GM12864 (cell line): ENCODE measurements at places on chromosomes 1 and 21.

GRCh38 chr1:22383526-22384294 is 67.9 kb upstream of the ZBTB40 start:
- DNase-seq, result no peak

DNA sequence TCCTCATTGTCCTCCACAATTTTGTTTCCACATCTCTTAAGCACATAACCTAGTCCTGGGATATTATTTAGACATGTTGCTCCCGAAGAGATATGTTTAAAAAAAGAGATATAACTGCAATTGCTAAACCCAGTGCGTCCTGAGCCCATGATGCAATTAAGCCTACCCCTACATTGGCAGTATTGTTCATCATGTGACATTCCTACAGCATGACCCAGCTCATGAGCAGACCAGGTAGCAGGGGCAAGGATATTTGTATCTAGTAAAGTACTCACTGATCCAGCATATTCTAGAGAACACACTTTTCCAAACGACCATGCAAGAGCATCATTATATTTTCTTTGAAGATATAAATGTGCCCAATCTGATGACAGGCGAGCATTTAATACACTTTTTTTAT is 1.2 kb downstream of the ADAM30 start:
- no peak for DNase-seq

- DNase-seq, result no peak
These were observed 22.5 kb upstream of the ZNF648 start for GRCh38 chr1:182083851-182084486.

- no peak for DNase-seq
These were observed 48.5 kb downstream of the FH start for GRCh38 chr1:241470908-241471590.

DNA sequence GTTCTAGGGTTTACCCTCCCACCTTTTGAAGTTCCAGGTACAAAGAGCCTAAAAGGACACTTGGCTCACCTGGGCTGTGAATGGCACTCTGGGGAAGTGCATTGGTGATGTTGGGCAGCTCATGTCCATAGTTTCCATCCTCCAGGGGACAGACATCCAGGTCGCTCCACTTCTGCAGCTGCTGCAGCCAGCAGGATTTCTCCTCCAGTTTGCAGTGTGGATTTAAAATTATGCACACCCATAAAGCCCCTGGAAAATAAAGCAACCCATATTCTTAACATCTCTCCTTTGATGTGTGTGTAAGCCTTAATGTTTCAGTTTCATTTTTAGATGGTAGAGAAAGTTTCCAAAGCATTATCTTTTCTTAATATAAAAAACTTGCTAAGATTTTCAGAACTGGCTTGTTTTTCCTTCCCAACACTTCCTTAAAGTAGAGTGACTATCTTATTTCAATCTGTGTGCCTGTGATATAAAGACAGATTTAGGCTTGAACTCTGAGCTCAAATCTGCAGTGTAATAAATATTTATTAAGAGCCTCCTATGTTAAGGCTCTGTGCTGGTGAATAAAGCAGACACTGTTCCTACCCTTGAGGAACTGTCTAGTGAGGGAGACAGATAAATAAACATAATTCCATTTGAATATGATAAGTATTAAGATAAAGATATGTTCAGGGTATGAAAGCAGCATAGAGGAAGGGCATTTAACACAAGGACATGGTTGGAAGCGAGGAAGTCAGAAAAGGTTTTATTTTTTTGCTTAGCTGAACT is 39.1 kb downstream of the UROD start:
- no peak for DNase-seq

DNA sequence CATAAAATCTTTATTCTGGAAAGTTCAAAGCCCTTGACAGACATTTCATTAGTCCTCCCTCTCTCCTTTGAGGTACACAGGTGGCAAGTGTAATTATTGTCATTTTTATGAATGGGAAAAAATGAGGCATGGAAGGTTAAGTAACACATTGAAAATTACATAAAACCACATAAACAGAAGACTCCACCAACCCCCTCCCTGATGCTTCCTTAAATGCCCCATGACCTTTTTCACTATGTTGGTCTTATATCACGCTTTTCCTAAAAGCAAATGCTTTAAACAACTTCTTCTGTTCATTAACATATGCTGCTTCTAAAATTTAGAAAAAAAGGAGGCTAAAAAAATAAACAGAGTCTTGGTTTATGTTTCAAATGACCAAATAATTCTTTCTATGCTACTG is 648.4 kb downstream of the PTPRC start:
- no peak for DNase-seq

DNA sequence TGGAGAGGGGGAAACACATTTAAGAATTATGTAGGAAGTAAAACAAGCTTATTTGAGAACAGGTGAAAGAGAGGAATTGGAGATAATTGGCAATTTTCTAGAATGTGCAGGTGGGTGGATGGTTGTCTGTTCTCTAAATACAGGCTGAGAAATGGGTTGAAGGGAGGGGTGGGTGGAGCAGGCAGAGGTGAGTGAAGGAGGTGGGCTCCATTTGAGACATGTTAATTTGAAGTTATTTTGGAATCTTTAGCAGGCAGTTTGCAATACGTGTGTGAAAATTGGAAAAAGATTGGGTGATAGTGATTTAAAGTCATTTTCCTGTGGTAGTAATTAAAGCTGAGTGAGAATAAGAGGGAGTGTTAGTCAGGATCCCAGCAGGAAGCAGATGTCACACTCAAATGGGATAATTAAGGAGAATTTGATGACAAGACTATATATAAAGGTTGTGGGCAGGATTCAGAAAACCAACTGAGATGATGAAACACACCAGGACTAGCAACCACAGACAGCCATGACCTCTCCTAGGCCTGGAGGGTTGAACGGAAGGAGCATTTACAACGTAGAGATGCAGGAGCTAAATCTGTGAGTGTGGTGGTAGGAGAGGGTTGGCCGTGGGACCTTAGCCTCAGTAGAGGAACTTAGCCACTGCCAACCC is 40.6 kb downstream of the CHRM3 start:
- no peak for DNase-seq

DNA sequence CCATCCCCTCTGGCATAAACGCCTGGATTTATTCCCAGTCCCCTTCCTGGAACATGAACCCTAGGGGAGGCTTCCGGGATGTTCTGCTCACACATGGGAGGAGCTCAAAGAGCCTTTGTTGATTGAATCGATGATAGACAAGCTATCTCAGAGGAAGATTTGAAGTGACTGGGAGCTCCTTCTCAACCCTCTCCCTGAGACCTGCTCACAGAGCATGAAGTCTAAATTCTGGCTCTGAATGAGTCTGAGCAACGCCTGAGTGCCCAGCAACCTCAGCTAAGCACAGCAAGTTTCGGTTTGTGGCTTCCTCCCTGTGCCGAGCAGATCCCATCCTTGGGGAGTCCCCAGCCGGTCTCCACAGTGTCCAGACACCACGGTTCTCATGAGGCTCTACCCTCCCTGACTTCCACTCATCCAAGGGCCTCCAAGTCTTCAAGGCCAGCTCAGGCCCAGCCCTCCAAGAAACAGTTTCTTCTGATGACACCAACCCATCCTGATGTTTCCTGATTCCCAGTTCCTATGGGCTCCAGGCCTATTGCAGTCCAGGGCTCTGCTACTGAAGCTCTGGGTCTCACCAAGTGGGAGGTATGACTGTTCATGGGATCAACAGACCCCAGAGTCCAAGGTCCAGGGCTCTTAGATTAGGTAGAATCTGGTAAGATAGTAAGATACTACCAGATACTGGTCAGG is 190.8 kb downstream of the DYRK1A start:
- peak; percentile 72 for DNase-seq

- no peak for DNase-seq
These were observed 8.0 kb upstream of the RNPC3 start for GRCh38 chr1:103517380-103518047.

DNA sequence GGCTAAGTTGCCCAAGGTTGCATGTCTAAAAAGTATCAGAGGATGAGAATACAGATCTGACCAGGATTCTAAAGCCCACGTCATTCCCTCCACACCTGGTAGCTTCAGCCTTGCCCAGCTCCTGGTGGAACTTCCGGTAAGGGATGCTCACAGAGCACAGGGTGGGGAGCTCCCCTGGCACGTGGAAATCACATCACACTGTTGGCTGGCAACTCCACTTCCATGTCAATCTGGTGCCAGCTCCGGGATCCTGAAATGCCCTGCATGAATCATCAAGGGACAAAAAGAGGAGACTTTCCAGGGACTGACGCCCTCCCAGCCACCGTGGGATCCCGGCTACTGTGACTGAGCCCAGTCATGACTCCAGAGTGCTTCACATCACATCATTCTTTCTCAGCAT is 12.4 kb upstream of the BCAR3 start:
- no peak for DNase-seq

DNA sequence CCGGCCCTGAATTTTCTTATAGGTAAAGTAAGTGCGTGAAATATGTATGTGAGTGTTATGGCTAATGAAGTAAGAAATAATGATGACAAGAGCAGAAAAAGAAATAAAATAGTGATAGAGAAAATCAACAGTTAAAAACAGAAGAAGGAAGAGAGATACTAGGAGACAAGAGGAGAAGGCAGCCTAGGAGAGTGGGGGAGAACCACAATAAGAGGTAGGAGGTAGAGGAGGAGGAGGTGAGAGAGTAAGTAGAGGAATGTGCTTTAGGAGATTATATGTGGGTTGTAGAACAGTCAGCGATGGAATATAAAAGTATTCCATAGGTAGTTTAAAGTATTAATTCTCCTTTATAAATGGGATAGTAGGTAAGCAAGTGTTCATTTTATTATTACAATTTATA is 861.5 kb upstream of the B3GALT2 start:
- no peak for DNase-seq

GRCh38 chr1:220269036-220269435 is 3.2 kb downstream of the RAB3GAP2 start:
- no peak for DNase-seq

DNA sequence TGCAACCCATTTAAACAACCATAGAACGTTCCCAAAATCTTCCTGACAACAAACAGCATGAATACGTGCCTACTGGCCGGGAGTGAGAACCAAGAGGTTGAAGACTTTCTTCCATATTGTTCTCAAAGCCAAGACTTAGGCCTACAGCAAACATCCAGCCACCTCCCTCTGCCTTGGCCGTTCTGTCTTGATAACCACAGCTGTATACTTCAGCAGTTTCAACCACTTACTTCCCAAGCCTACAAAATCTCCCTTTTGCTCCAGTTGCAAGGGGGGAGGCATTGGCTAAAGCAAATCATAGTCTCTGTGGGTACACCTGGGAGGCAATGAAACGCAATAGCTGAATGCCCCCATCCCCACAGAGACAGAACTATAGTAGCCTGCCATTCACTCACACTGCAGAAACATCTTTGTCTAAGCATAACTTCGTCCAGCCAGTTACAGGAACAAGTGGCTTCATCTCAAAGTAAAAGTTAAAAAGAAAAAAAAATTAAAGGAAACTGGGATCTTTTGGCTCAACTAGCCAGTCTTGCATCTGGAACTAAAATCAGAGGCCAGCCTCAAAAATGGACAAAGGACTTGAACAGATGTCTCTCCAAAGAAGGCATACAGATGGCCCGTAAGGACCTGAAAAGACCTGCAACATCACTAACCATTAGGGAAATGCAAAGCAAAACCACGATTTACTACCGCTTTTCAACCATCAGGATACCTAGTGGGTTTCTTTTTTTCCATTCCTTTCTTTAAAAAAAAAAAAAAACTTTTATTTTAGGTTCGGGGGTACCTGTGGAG is 186.0 kb downstream of the PSMG1 start:
- DNase-seq, result no peak

GRCh38 chr1:12608311-12608957 is 9.6 kb downstream of the DHRS3 start:
- no peak for DNase-seq

DNA sequence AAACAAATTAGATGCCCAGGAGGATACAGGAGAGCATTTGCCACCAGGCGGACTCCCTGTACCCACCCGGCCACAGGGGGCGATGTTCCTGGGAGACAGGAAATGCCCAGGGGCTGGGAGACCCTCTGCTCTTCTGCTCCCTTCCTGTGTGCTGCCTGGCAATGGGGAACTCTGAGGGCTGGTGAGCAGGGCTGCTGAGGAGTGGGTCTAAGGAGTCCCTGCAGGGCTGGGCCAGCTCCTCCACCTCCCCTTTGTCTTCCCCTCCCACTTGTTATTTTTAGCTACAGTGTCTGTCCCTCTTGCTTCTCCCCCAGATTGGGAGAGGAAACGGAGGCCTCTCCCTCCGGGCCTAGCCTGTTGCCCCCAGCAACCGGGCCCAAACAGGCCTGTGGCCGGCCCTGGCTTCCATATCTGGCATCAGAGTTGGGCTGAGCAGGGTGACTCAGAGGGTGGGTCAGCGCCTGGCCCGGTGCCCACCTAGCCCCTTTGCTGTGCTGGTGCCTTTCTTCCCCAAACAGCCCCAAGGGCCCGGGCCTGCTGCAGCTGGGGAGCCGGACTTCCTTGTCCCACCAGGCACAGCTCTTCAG is 11.6 kb downstream of the LMNA start:
- DNase-seq, result no peak

GRCh38 chr1:59917026-59917784 is 9.4 kb downstream of the CYP2J2 start:
- DNase-seq, result no peak

DNA sequence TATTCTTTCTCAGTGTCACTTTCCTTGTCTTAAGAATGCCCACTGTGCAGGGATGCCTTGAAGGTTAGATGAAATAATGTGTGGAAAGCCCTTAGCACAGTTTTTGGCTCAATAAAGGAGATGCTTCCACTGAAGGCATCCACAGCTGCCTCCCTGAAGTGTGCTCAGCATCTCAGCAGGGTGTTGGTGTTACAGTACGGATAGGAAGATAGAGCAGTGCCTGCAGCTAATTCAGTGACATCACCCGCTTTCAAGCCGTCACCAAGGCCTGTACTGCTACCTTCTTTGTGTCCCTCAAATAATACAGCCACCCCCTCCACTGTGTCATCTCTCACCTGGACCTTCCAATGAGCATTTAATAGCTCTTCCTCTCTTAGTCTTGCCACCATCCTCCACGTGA is 59.0 kb downstream of the NDUFS5 start:
- no peak for DNase-seq

GRCh38 chr1:19347533-19348172 is 35.5 kb downstream of the SLC66A1 start:
- no peak for DNase-seq

GRCh38 chr1:93143136-93143535 is 37.1 kb downstream of the TMED5 start:
- DNase-seq, result peak; percentile 1

DNA sequence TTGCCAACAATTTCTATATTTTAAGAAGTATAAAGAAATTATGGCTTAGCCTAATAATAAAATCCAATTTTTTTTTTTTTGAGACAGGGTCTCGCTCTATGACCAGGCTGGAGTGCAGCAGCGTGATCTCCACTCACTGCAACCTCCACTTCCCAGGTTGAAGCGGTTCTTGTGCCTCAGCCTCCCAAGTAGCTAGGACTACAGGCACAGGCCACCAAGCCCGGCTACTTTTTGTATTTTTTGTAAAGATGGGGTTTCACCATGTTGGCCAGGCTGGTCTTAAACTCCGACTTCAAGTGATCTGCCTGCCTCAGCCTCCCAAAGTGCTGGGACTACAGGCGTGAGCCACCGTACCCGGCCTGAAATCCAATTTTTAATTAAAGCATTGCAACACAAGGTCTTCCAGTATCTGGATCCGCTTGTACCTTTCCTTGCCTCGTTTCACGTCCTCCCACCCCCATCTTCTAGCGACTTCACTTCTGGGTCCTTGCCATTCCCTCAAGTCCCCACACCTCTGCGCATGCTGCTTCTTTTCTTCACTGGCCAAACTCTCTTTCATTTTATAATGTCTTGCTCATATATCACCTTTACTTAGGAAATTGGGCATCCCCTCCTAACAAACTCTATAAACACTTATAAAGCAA is 2.3 kb downstream of the FUBP1 start:
- no peak for DNase-seq
